ENCODE measurements at places on chromosomes 1 and 21. TPM values are rescaled to one million over a fixed set of nuclear protein-coding genes. Genes with fewer than 3 reads are reported as not detected.

DNA sequence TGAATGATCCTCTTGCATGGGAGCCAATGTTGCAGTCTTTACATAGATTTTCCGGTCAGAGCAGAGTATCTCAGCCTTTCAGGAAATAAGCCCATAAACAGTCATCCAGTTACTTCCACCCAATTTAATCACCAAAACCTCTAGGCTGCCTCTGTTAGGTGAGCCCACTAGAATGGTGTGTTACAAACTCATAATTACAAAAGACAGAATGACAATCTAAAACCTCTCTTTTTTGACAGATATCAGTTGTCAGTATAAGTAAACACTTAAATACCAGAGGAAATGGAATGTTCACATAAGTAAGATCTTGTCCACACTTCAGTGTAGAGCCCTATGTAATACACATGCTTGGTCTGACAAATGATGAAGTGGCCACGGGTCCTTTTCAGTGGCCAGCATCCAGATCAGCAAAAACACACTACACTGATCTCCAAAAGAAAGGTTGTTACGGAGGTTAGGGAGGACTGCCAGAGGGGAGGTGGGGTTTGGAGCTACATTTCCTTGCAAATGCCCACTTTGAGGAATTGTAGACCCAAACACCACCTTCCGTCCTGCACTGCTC is 71.3 kb upstream of the FBXO28 start:
- no peak for DNase-seq

- DNase-seq, result peak; percentile 58
These were observed 119.3 kb downstream of the HLCS start for GRCh38 chr21:36847189-36847588.

DNA sequence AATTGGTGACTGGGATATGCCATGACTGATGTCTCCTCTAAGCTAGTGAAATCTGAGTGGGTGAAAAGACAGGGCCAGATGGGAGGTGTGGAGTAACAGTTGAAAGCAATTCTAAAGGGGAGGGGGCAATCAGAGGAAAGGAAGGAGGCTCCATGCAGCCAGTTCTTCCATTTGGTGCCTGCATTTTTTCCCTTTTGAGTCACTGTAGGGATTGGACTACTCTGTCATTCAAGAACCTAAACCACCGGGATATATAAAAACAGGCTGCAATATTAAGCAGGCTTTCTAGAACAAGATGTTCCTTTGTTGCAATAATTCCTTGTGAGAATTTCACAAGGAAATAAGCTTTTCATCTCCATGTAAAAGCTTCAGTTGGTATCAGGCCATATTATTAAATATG is 18.3 kb downstream of the CLIC6 start:
- DNase-seq, result no peak

Gene BRDT
- not detected for total RNA-seq
